ENCODE measurements at places on chromosomes 12 and 14.
A peak's percentile ranks its signal among the peaks of the same experiment; 100 is the strongest.

DNA sequence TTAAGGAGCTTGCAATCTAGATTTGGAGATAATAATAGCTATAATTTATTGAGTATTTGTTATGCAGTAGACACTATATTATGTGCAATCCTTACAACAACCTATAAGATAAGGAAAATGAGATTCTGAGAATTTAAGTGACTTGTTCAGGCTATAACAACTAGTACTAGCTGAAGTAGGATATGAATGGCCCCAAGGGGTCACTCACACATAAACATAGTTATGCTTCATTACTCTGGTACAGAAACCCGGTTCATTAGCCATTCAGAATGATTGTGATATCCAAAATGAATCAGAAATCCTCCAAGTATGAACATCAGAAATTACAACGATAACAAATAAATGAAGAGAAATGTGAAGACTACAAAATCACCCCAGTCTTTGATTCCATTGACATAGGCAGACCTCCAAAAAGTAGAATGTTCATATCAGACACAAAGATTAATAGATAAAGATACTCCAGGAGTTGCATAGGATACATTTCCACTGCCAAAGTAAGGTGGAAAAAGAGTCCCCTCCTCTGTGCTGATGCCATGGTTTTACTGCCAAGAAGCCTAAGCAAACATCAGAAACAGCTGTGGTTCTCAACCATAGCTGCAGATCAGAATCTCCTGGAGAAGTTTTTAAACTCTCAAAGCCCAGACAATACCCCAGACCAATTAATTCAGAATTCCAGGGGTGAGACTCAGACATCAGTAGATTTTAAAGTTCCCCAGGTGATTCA, 8.6 kb upstream of the NID2 start:
- DNase-seq: no peak

DNA sequence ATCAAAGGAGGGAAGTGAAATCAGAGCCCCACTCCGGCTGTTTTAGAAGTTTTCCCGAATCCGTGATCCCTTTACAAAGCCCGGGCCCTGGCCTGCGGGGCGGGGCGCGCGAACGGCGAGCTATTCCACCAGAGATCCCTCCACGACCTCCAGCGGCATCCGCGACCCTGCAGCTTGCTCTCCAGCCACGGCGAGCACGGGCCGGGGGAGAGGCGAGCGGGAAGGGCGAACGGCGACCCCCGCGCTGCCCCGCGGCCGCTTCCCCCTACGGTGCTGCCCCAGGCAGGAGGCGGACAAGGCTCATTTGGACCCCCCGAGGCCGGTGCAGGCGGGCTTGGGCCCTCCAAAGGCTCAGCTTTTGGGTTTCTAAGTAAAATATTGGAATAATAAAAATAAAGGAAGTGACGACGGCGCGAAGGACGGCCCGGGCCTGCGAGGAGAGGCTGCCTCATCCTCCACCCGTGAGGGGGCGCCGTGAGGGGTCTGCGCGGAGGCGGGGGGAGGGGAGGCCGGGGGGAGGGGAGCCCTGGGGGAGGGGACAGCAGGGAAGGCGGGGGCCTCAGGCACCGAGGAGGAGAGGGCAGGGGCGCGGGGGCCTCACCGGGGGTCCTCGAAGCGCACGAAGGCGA, 613 bp downstream of the SRSF9 start:
- peak; percentile 57 for DNase-seq

GRCh38 chr12:51751661-51752060, 96.9 kb downstream of the FIGNL2 start:
- no peak for DNase-seq

- no peak for DNase-seq
Observed at GRCh38 chr12:113298861-113299545, 35.9 kb downstream of the SLC8B1 start.

- DNase-seq: no peak
Observed at GRCh38 chr12:114672817-114673168, 11.2 kb downstream of the TBX3 start.

- DNase-seq: no peak
Observed at GRCh38 chr12:56321027-56321426, 5.2 kb upstream of the CNPY2 start.

- DNase-seq: no peak
Observed at GRCh38 chr14:51398898-51399297, 158.9 kb downstream of the TMX1 start.

DNA sequence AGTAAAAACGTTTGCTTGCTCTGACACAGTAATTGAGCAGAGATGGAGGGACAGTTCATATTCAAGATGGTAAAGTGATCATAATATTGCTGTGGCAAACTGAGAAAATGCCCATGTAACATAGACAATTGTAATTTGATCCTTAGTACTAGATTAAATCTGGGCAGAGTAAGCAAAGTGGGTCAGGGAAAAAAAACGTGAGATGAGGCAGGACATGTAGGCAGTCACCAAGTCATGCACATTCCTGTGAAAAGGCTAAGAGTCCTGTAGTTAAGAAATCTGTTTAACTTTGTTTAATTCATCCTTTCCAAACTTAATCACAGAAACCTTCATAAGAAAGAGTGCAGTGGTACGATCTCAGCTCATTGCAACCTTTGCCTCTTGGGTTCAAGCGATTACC, 16.1 kb downstream of the BTBD7 start:
- no peak for DNase-seq

DNA sequence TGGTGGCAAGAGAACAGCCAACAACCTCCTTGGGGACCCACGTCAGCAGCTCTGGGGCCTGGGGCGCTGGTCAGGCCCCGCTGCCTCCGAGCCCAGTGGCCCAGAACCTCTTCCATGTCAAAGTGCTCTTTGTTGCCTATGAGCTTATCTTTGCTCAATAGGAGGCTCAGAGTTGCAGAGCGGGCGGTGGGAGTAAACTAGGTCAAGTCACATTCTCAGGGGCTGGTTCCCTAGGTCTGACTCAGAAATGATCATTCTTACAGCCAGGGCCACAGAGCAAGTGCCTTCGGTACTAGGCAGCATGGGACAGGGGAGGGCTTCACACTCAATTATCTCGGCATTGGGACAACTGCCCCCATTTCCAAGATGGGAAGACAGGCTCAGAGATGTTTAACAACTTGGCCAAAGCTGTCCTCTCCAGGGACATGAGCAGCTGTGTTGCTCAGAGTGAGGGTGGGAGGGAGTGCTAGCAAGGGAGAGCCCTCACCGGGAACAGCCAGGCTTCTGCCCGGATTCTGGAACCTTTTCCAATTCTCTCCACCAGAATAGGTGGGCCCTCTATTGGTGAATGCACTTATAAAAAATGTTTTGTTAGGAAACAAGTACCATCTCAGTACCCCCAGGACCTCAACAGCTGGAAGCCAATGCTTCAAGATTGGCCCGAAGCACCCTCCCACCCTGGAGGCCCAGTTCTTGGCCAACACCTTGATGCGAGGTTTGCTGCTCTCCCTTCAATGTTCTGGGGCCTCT, 11.9 kb downstream of the SLC25A29 start:
- DNase-seq: no peak

- DNase-seq: no peak
Observed at GRCh38 chr12:65557438-65558181, 266.7 kb upstream of the HMGA2 start.

All from activated naive CD4-positive, alpha-beta T cell (primary cell).